ENCODE measurements at places on chromosomes 4 and X. TPM values are rescaled to one million over a fixed set of nuclear protein-coding genes. Genes with fewer than 3 reads are reported as not detected.

GRCh38 chrX:148380107-148380506 is 120.3 kb upstream of the AFF2 start:
- DNase-seq: peak; percentile 17
- peaks cover 22% of the 10 kb centered on the region for H3K4me1 ChIP-seq
- no peaks in the 10 kb centered on the region for H3K27me3 ChIP-seq
- H3K36me3 ChIP-seq: no peaks in the 10 kb centered on the region

DNA sequence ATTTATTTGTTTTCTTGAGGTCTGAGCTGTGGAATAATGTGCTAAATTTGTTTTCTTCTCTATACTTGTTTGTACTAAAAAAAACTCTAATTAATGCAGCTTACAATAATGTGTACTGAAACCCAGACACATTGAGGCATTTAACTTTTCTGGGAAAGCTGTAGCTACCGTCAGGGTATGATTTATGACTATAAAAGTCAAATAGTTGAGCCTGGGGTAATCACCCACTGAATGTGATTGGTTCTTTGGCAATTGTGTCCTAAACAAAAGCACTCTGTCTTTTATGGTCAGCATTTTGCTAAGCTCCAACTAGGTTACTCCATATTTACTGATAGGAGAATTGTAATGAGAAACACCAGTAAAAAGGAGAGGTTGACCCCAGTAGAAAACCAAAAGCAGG is 65.9 kb upstream of the CBLL2 start:
- H3K27me3 ChIP-seq: peaks cover 1% of the 10 kb centered on the region
- peaks cover 4% of the 10 kb centered on the region for H3K36me3 ChIP-seq
- no peak for DNase-seq
- H3K4me1 ChIP-seq: no peaks in the 10 kb centered on the region

- H3K4me1 ChIP-seq: peaks cover 9% of the 10 kb centered on the region
- H3K27ac ChIP-seq: no peak overlapping the region
- no peak for DNase-seq
- H3K27me3 ChIP-seq: no peaks in the 10 kb centered on the region
- no peak overlapping the region for H3K4me3 ChIP-seq
- peaks cover 14% of the 10 kb centered on the region for H3K36me3 ChIP-seq
Observed at GRCh38 chr4:7803371-7803770, 136.3 kb downstream of the AFAP1 start.

DNA sequence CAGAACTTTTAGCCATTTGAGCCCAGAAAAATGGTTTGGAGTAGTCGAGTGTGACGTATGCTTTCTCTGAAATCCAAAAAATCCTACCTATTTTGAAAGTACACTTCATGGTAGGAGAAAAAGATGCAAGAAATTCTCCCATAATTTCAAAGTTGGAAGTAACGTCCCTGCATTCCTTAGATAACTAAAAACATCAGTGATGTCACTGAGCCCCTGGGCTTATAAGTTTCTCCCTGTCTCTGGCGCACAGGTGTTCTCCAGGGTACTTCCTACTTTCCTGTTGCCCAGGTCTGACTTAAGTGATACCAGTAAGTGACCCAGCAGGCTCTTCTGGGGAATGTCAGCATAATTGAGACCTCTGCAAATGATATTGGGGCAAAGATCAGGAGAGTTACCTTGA is 90.5 kb upstream of the WDR1 start:
- H3K4me3 ChIP-seq: no peak overlapping the region
- no peaks in the 10 kb centered on the region for H3K4me1 ChIP-seq
- peaks cover 4% of the 10 kb centered on the region for H3K27me3 ChIP-seq
- no peak for DNase-seq
- H3K27ac ChIP-seq: no peak overlapping the region
- no peaks in the 10 kb centered on the region for H3K36me3 ChIP-seq

- H3K27me3 ChIP-seq: no peaks in the 10 kb centered on the region
- no peak overlapping the region for H3K4me3 ChIP-seq
- no peak overlapping the region for H3K27ac ChIP-seq
- DNase-seq: no peak
- no peaks in the 10 kb centered on the region for H3K36me3 ChIP-seq
Observed at GRCh38 chrX:133294126-133294525, 76.0 kb upstream of the TFDP3 start.

DNA sequence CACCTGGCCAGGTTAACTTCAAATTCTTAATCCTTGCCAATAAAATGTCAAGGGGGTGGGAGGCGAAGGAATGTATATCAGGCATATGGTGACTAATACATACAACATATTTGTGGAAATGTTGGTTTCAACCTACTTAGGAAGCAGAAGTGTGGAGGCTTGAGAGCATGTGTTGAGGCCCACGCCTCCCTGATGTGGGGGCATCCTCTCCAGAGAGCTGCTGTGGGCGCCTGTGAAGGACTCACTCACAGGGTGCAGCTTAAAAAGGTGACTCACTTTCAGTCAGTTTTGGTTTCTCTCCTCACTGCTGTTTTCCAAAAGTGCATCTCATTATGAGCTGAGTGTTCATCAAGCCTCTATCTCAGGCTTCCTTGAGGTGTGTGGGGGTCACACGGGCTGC is 27.5 kb downstream of the LNX1 start:
- no peaks in the 10 kb centered on the region for H3K36me3 ChIP-seq
- H3K4me3 ChIP-seq: no peak overlapping the region
- H3K4me1 ChIP-seq: peaks cover 5% of the 10 kb centered on the region
- no peak overlapping the region for H3K27ac ChIP-seq
- no peaks in the 10 kb centered on the region for H3K27me3 ChIP-seq
- peak; percentile 59 for DNase-seq

- no peaks in the 10 kb centered on the region for H3K27me3 ChIP-seq
- no peak for DNase-seq
- no peak overlapping the region for H3K4me3 ChIP-seq
- H3K27ac ChIP-seq: no peak overlapping the region
- no peaks in the 10 kb centered on the region for H3K36me3 ChIP-seq
Observed at GRCh38 chrX:139156356-139156755, 374.2 kb upstream of the F9 start.

- peaks cover 3% of the 10 kb centered on the region for H3K36me3 ChIP-seq
- no peak for DNase-seq
- no peaks in the 10 kb centered on the region for H3K27me3 ChIP-seq
- no peak overlapping the region for H3K27ac ChIP-seq
- H3K4me1 ChIP-seq: no peaks in the 10 kb centered on the region
Observed at GRCh38 chr4:75549019-75549418, 6.8 kb upstream of the ODAPH start.

GRCh38 chrX:31981546-31982062 is 909.8 kb upstream of the FTHL17 start:
- no peak overlapping the region for H3K4me3 ChIP-seq
- H3K27me3 ChIP-seq: no peaks in the 10 kb centered on the region
- H3K4me1 ChIP-seq: no peaks in the 10 kb centered on the region
- H3K36me3 ChIP-seq: no peaks in the 10 kb centered on the region

DNA sequence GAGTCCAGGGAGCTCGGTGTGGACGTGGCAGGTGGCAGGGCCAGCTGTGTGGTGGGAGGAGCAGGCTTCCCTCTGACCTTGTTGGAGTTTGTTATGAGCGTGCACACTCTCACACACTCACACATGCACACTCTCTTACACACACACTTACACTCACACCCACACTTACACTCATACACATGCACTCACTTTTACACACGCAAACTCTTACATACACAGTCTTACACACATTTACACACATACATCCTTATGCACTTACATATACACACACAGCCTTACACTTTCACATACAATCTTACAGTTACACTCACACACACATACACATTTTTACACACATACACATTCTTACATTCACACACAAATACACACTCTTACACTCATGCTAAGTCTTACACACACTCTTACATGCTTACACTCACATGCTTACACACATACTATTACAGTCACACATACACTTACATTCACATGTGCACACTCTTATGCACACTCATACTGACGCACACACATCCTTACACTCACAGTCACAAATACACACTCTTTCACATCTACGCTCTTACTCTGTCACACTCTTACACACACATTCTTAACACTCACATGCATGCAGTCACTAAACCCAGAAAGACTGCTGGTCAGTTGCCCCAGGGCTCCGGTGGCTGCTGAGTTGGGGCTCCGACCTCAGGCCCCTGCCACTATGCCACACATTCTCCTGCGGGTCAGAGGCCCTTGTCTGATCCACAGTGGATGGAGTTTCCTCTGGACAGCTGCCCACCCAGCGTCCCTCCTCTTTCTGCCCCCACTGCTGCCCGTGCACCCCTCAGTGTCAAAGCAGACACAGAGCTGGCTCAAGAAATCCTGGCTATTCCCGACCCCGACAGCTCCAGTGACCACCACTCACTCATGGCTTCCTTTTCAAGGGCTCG is 95.8 kb downstream of the ADRA2C start:
- DNase-seq: no peak
- H3K36me3 ChIP-seq: no peaks in the 10 kb centered on the region
- no peak overlapping the region for H3K4me3 ChIP-seq
- no peaks in the 10 kb centered on the region for H3K4me1 ChIP-seq

- no peak for DNase-seq
- no peak overlapping the region for H3K27ac ChIP-seq
- no peak overlapping the region for H3K4me3 ChIP-seq
- peaks cover 9% of the 10 kb centered on the region for H3K27me3 ChIP-seq
Observed at GRCh38 chrX:47748576-47748975, 88.1 kb upstream of the ZNF81 start.

GRCh38 chr4:126890383-126890782 is 742.4 kb upstream of the INTU start:
- no peak for DNase-seq
- H3K27me3 ChIP-seq: no peaks in the 10 kb centered on the region
- H3K27ac ChIP-seq: no peak overlapping the region
- no peaks in the 10 kb centered on the region for H3K36me3 ChIP-seq
- no peak overlapping the region for H3K4me3 ChIP-seq

DNA sequence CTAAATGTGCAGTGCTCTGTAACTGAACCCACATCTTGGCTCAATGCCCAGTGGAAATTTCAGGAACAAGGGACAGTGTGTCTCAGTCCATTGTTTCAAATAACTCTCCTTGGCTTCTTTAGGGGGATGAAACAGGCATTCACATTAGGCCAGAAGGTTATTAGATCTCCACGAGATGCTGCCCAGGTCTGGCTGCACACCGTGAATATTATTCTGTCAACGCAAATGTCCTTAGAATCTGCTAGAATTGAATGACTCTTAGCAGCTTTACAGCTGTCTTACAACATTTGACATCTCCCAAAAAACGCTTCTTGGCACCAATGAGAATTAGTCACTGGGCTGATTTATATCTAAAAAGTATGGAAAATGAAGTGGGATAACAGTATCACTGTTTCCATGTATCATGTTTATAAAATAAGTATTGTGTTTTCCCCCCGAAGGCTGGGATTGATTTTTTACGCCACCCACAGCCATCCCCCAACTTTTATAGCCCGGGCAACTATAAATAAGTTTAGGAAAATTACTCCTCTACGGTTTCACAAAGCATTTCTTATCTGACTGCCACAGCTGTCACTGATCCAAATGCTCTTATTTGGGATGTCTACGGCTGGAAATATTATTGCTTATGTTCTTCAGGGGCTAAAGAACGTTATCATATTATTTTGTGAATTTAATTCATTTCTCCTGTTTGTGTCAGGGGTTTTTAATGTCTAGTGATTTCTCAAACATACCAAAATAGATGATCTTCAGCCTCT is 559.7 kb upstream of the FAT1 start:
- H3K4me1 ChIP-seq: no peaks in the 10 kb centered on the region
- H3K27me3 ChIP-seq: no peaks in the 10 kb centered on the region
- no peak for DNase-seq
- no peak overlapping the region for H3K4me3 ChIP-seq

PPBP gene
- not detected for total RNA-seq

TET2 gene
- total RNA-seq: 36.0 TPM

MFAP3L gene
- 0.85 TPM for total RNA-seq

SLC25A31 gene
- not detected for total RNA-seq

Data from activated CD8-positive, alpha-beta T cell treated with anti-CD3 and anti-CD28 coated beads for 36 hours (primary cell).